ENCODE measurements at places on chromosomes 4 and X. TPM values are rescaled to one million over a fixed set of nuclear protein-coding genes. Genes with fewer than 3 reads are reported as not detected.
A peak's percentile ranks its signal among the peaks of the same experiment; 100 is the strongest.

GRCh38 chr4:127236889-127237288, 395.9 kb upstream of the INTU start:
- no peaks in the 10 kb centered on the region for H3K4me1 ChIP-seq
- H3K36me3 ChIP-seq, result no peaks in the 10 kb centered on the region
- no peak overlapping the region for H3K27ac ChIP-seq
- H3K27me3 ChIP-seq, result no peaks in the 10 kb centered on the region

- H3K4me3 ChIP-seq, result no peak overlapping the region
- H3K36me3 ChIP-seq, result no peaks in the 10 kb centered on the region
- DNase-seq, result no peak
Observed at GRCh38 chr4:108458681-108459080, 161.7 kb upstream of the RPL34 start.

- H3K4me1 ChIP-seq, result no peaks in the 10 kb centered on the region
- no peaks in the 10 kb centered on the region for H3K27me3 ChIP-seq
- no peak overlapping the region for H3K27ac ChIP-seq
- no peak for DNase-seq
- no peak overlapping the region for H3K4me3 ChIP-seq
- no peaks in the 10 kb centered on the region for H3K36me3 ChIP-seq
Observed at GRCh38 chr4:14269824-14270223, 642.3 kb upstream of the BOD1L1 start.

DNA sequence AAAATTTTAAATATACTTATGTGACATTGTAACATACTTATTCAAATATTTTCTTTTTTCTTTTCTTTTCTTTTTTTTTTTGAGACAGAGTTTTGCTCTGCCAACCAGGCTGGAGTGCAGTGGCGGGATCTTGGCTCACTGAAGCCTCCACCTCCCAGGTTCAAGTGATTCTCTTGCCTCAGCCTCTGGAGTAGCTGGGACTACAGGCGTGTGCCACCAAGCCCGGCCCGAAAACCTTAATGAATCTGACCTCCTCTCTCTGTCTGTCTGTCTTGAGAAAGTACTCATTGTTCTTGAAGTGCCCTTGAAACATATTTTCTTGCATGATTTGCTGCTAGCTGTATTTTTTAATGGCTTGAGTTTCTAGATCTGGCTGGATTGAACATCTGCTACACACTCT, 136.8 kb downstream of the ANAPC4 start:
- no peaks in the 10 kb centered on the region for H3K36me3 ChIP-seq
- peaks cover 6% of the 10 kb centered on the region for H3K27me3 ChIP-seq
- no peak overlapping the region for H3K27ac ChIP-seq
- no peak for DNase-seq
- no peak overlapping the region for H3K4me3 ChIP-seq
- no peaks in the 10 kb centered on the region for H3K4me1 ChIP-seq

GRCh38 chr4:66034262-66034661, 364.0 kb upstream of the EPHA5 start:
- no peak overlapping the region for H3K4me3 ChIP-seq
- H3K4me1 ChIP-seq, result no peaks in the 10 kb centered on the region
- no peaks in the 10 kb centered on the region for H3K36me3 ChIP-seq
- no peaks in the 10 kb centered on the region for H3K27me3 ChIP-seq
- no peak for DNase-seq

- peaks cover 3% of the 10 kb centered on the region for H3K4me1 ChIP-seq
- no peaks in the 10 kb centered on the region for H3K27me3 ChIP-seq
- no peak overlapping the region for H3K27ac ChIP-seq
- no peak overlapping the region for H3K4me3 ChIP-seq
- peak; percentile 80 for DNase-seq
Observed at GRCh38 chrX:115362334-115363095, 73.0 kb downstream of the LUZP4 start.

DNA sequence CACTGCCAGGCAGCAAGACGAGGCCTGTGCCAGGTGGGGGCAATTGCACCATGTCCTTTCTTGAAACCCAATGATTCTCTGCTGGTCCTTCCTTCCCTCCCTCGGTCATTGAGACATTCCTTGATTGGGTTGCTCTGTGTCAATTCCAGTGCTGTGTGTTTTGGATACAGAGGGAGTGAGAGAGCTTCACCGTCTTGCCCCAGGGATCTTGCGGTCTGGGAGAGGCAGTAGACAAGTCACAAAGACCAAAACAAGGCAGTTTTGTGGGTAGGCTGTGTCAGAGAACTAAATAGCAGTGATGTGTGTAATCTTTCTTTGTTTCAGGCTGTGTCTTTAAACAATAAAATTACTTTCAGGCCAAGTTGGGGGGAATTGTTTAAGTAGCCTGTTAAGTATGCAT, 38.8 kb upstream of the TADA2B start:
- H3K27ac ChIP-seq, result peak overlapping the region; percentile 4
- peak; percentile 66 for DNase-seq

- no peak overlapping the region for H3K27ac ChIP-seq
- no peak overlapping the region for H3K4me3 ChIP-seq
- H3K27me3 ChIP-seq, result no peaks in the 10 kb centered on the region
- DNase-seq, result no peak
- no peaks in the 10 kb centered on the region for H3K36me3 ChIP-seq
- H3K4me1 ChIP-seq, result peaks cover 4% of the 10 kb centered on the region
Observed at GRCh38 chr4:76616526-76616925, 181.5 kb downstream of the SHROOM3 start.

GRCh38 chr4:41294445-41295062, 37.8 kb downstream of the UCHL1 start:
- no peaks in the 10 kb centered on the region for H3K36me3 ChIP-seq
- H3K4me3 ChIP-seq, result no peak overlapping the region
- no peak overlapping the region for H3K27ac ChIP-seq
- H3K27me3 ChIP-seq, result no peaks in the 10 kb centered on the region
- no peak for DNase-seq

CNGA1 gene
- total RNA-seq, result not detected

GBA3 gene
- total RNA-seq, result not detected

CENPVL1 gene
- 0.25 TPM for total RNA-seq
